ENCODE measurements at places on chromosomes 2 and 18.

DNA sequence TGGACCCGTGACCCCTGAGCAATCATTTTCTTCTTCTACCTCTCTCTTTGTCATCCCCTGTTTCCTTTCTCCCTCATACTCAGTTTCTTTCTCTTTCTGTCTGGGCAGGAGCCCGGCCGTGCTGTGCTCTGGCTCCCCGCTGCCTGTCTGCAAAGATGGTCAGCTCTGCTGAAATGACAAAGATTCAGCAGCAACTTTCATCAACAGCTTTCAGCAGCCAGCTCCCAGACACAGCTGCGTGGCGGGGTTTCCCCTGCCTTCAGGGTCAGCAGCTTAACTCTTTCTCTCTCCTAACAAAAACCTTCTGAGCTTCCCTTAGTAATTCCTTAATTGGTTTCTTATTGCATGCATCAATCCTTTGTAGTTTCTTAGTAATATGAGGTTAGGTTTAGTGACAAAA lies 1234.4 kb downstream of the CNTNAP5 start:
- no peak for DNase-seq

DNA sequence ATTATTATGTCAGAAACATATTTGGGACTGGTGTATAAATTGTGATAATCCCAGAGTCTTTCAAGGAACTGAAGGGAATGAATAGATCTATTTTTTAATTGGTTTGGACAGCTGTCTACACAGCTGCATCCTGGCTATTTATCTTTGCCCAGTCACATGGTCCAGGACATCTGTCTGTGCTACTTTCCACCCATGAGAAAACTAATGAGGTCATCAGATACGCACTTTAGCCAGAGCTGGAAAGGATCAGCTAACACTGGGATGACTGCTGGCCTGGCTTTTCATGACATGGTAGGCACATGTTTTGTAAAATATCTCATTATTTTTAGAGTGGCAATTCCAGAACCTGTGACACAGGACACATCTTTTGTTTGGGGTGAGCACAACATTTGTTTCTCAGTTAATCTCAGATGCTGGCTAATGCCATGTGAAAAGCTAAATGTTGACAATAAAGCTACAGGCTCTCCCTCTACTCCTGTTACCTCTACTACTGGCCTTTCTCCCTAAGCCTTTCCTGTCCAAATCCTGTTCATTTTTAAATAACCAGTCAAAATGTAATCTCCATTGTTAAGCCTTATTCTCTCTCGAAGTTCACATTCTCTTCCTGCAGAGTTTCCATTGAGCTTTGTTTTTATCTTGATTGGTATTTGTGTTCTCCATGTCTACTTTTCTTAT lies 500.7 kb downstream of the RIT2 start:
- no peak for DNase-seq

DNA sequence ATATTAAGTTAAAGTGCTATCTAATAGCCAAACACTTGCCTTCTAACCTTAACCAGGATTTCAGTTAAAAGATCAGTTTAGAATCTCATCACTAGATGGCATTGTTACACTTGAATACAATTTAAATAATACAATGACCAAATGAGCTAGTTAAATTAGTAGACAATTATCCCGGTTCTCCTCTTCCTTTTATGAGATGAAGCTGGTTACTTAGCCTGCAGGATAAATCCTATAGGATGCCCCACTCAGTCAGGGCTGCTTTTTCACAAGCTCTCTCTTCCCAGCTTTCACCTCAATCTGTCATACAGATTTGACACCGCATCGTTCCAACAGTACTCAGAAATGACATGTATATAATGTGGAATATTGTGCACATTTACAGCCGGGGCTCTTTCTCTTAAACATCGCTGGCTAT lies 678.8 kb downstream of the KCNJ3 start:
- peak; percentile 22 for DNase-seq

DNA sequence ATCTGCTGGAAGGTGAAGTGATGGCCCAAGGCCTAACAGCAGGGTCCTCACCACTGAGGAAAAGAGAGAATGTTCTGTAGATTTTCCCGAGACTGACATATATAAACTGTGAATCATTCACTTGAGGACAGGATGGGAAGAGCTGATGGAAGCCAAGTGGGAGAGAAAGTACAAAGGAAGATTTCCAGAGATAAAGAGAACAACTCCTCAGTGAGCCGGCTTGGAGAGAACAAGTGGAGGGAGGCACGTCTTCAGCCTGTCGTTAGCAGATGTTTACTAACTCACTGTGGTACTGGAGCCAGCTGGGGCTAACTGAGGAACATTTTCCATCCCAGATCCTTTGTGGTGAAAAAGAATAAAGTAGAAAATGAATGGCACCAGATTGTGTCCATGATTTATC lies 552.9 kb upstream of the TNP1 start:
- DNase-seq, result peak; percentile 58

DNA sequence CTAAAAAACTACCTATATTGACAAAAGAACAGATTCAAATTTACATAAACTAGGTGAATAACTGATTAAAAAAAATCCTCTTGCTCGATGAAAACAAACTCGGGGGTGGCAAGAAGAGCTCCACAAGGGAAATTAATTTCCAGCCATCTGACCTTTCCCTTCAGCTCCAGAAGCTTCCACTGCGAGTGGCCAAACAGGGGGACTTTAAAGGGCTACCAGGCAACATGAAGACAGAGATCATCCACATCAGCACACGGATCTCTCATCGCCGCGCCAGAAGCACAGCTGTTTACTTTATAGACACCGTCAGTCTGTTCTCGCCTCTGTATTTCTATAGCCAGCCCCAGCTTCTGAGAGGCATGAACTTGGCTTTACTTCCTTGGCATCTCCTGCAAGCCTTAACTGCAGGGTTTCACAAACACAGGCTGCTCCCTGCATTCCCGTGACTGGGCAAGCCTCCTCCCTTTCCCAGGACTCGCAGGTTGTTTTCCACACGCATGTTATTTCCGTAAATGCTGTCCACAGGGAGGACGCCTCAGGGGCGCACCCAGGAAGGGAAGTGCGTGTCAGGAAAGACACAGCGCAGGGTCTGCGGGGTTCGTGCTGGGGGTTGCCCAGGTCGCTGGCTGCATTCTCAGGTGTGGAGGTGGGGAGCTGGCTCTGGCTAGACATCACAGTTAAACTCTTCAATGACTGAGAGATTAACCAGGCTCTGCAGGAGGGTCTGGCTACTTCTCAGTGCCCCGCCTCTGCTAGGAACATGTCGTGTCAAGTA lies 85.0 kb downstream of the USP40 start:
- DNase-seq, result no peak

DNA sequence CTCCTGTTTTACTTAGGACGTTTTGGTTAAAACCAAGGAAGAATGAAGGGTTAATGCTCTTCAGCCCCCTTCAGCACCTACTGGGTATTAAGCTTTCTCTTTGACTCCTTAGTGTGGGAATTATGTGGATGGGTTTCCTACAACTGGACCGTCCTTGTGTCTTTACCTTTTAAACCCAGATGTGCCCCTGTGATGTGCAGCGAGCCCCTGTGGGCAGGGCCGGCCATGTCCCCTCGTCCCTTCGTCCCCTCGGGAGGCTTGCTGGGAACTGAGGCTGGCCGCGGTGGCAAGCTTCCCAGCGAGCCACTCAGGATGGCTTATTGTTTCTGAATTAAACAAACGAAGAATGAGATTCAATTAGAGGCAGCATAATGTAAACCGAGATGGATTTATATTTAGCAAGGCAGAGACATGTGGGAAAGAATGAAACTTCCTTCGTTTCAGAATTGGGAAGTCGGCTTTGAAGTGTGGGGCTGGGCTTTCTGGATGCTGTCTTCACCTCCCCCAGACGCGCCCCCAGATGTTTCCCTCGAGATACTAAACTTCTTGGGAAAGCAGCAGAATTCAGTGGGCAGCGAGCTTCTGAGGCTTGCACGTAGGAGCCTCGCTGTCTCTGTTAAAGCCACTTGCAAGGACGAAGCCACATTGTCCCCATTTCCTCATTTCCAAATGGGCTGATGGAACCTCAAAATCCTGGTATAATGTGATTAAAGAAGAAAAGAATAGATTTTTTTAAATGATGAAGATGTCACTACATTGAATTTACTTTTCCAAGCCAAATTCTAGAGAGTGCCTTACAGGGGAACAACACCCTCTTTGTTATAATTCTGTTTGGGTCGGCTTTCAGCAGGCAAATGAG lies 146.0 kb downstream of the VAPA start:
- DNase-seq, result no peak

GRCh38 chr2:3142210-3142609 lies 235.4 kb downstream of the EIPR1 start:
- DNase-seq, result no peak

DNA sequence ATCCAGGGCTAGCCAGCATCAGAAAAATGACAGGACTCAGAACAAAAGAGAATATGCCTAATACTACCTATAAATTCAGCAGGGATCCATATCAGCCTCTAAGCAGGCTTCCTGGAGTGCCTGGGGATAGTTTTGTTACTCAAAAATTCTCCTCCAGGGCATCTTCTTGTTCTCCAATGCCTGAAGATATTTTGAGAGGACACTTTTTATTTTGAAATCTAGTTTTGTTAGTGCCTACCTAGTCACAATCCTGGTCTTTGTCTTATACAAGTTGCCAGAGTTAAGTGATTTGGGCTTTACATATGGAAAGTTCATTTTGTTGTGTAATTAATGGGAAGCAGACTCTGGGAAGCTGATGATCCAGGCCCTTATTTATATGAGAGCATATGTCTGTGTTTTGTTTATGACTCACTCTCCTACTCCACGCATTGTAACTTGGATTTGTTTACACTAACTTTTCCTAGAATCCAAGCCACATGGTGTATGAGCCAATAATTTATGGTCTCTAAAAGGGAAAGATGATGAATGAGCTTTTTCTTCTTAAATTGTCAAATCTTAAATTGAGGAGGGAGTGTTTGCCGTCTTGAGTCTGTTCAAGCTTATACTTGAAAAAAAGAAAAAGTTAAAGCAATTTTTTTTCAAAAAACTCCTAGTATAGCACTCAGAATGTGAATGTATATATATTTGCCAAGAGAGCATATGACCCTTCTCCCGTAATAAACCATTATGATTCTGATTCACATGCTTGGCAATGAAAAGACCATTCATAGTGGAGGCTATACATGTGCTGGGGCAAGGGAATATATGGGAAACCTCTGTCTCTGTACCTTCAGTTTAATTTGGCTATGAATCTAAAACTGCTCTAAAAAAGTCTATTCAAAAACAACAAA lies 370.3 kb downstream of the SETBP1 start:
- DNase-seq, result peak; percentile 91

DNA sequence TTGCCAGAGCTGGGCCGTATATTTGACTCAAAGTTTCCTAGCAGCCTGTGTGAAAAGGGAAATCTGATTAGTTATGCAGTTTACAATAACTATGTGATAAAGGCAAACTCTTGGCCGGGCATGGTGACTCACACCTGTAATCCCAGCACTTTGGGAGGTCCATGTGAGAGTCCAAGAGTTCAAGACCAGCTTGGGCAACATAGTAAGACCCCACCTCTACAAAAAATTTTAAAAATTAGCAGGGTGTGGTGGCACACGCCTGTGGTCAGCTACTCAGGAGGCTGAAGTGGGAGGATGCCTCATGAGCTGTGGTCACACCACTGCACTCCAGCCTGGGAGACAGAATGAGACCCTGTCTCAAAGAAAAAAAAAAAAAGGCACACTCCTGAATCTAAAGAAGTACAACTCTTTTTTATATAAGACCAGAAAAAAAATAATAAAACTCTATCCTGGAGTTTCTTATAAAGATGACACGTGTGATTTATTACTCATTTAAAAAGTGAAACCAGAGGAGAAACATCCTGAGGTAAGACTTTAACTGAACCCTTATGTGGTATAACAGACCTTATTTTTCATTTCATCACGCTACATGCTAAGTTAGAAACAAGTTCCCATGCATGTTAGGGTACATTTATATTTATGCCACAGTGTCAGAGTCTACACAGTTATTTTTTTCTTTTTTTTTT lies 32.6 kb upstream of the KCMF1 start:
- peak; percentile 59 for DNase-seq

GRCh38 chr2:204871231-204871953 lies 326.1 kb downstream of the PARD3B start:
- peak; percentile 63 for DNase-seq

GRCh38 chr2:70161069-70161534 lies 29.7 kb downstream of the C2orf42 start:
- DNase-seq, result no peak

DNA sequence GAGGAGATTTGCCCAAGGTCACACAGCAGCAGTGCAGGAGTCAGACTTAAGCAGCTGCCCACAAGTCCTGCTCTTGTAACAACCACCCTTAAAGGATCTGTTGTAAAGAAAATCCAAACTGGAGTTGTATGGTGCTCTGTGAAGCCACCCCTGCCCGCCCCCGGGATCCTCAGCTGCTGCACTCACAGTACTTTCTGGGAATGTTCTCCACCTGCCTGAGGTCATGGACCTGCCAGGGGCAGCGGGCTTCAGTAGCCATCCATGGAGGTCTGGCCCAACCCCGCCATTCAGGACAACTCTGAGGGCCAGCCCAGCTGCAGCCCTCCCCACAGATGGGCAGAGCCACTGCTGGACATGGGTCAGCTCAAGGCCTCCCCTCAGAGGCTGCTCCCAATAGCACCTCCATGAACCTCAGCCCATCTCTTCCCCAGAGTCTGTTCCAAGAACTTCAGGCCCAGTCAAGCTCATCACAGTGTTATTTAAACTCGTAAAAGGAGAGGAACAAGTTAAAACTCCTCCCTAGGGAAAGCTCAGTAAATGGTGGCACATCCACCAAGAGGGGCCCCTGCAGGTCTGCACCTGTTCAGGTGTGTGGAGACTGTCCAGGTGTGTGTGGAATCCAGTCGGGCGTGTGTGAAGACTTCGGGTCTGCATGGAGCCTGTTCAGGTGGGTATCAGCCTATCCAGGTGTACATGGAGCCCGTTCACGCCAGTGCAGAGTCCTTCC lies 39.4 kb upstream of the GPC1 start:
- DNase-seq, result no peak

GRCh38 chr2:190060626-190061025 lies 1.9 kb downstream of the MSTN start:
- no peak for DNase-seq

Measured in fibroblast of skin of back (primary cell).